ENCODE measurements at places on chromosomes 5 and 9. TPM values are rescaled to one million over a fixed set of nuclear protein-coding genes. Genes with fewer than 3 reads are reported as not detected.

SRP19 gene
- 17.1 TPM for total RNA-seq

AK8 gene
- not detected for total RNA-seq

POC5 gene
- total RNA-seq = 5.1 TPM

DDX4 gene
- not detected for total RNA-seq

FCN2 gene
- total RNA-seq = not detected

CCDC152 gene
- 0.40 TPM for total RNA-seq

PLCXD3 gene
- total RNA-seq = 0.83 TPM

LTC4S gene
- 3.6 TPM for total RNA-seq
